ENCODE measurements at places on chromosomes 11 and 22. TPM values are rescaled to one million over a fixed set of nuclear protein-coding genes. Genes with fewer than 3 reads are reported as not detected.

The MRGPRX3 gene
- not detected for polyA plus RNA-seq

The SSH3 gene
- 24.1 TPM for polyA plus RNA-seq

The ABCC8 gene
- polyA plus RNA-seq: 0.59 TPM

The KBTBD4 gene
- polyA plus RNA-seq: 13.3 TPM

The ZP1 gene
- not detected for polyA plus RNA-seq

The SLC22A6 gene
- polyA plus RNA-seq: 0.25 TPM

The ADAMTS15 gene
- 1.9 TPM for polyA plus RNA-seq

The C11orf42 gene
- polyA plus RNA-seq: not detected

The EHF gene
- 0.36 TPM for polyA plus RNA-seq

The C11orf97 gene
- polyA plus RNA-seq: not detected

The CATSPERZ gene
- not detected for polyA plus RNA-seq

The OR4C15 gene
- not detected for polyA plus RNA-seq

The POLR2L gene
- polyA plus RNA-seq: 152 TPM

The FADS3 gene
- 402 TPM for polyA plus RNA-seq

The BAIAP2L2 gene
- 11.9 TPM for polyA plus RNA-seq

The CHORDC1 gene
- polyA plus RNA-seq: 24.7 TPM

The ESAM gene
- polyA plus RNA-seq: 33.2 TPM

The PRAME gene
- not detected for polyA plus RNA-seq

The INPP5J gene
- polyA plus RNA-seq: 8.3 TPM

The SLC5A1 gene
- 0.69 TPM for polyA plus RNA-seq

The DEUP1 gene
- polyA plus RNA-seq: not detected

The TMPRSS13 gene
- polyA plus RNA-seq: not detected

Measured in aorta (tissue), 5 donors.